Stimulated activated memory B cell treated with anti-CD40 and anti-IgM and Interleukin-4, amounts not matched to agents 10 μg/mL and 1 μg/mL and 100 μg/mL, for 72 hours (primary cell): ENCODE measurements at places on chromosomes 7 and 10.

DNA sequence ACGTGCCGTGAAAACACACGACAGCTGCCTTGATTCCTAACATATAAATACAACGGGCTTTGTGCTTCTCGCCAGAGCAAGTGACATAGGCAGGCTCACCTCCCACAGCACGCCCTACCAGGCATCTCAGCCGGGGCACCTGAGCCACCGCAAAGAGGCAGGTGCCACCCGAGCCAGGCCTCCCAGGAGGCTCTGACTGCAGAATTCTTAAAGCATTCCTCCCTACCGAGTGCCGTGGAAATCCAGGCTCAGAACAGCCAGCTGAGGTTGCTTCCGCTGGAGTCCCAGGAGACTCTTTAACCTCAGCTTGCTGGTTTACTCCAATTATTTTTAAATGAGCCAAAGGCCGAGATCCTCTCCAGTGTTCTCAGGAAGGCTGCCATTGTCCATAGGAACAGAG lies 206.5 kb downstream of the USP6NL start:
- ATAC-seq = no peak

DNA sequence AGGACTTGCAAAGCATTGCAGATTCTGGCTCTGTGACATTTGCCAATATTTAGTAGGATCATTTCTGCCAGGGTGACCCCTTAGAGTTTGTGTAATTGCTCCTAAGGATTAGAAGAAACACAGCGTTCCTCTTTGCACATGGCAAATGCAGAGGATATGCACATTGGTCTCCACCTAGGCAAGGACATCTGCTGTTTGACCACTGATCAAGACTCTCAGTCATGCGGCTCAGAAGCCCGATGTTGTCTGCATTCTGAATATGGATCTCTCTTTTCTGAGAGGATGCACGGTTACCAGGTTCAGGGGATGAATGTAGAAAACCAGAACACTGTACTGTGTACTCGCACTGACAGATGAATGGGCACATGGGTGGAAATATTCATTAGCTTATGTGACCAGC lies 180.6 kb upstream of the AGK start:
- no peak for ATAC-seq

GRCh38 chr7:22688084-22688483 lies 38.9 kb upstream of the IL6 start:
- ATAC-seq = no peak

GRCh38 chr7:128017460-128017859 lies 13.8 kb downstream of the LRRC4 start:
- no peak for ATAC-seq

DNA sequence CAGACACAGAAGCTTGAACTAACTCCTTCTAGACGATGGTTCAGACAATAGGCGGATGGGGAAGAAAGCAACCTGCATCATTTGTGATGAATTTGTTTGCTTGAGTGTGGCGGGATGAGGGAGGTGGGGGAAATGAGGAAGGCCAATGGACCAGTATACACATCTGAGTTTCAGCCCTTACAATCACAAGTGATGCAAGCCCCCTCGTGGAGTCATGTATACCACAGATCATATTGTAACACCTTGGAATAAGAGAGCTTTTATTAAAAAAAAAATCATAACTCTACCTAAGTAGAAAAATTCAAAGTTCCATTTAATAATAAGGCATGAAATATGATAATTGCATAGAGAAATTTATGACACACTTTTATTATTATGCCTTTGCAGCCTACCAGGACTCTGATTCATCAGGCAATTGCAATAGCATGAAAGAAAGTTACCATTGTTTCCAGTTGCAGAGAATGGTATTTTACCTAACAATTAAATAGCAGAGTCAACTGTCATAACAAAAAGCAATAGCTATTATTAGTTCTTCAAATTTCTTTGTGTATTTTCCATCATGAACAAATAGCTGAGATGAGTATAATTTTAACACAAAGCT lies 230.2 kb upstream of the AKR1E2 start:
- no peak for ATAC-seq

DNA sequence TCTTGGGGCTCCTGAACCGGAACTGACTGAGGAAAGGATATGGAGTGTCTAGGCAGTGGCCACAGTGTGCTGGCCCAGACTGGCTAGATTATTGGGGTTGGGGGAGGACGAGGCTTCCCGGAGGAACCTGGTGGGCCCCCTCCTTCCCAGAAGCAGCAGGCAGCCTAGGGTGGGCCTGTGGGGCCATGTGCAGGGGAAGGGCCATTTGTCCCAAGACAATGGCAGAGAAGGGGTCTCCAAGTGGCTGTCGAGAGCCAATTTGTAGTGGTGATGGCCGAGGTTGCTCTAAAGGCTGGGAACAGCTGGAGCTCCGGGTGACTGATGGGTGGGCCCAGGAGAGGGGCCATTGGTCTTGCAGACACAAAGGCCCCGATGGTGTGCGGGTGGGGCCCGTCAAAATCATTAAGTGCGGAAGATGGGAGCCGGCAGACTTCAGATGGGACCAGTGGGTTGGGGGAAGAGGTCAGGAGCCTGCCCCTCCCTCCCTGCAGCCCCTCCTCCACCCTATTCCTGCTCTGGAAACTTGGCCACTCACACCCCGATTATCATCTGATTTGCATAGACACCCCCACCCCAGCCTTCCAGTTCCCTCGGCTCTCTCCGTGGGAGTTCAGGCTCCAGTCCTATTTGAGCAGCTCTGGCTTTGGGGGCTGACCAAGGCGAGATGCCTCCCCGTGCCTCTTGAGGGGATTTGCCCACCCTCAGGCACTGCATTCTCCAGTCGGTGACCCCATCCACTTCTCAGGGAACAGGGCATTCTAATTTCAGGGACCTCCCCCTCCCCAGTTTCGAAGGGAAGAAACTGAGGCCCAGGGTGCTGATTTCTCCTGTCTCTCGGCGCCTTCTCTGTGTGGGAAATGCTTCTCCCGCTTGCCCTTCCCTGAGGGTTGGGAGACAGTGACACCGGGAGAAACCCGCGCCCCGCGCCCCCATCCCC lies 36.0 kb upstream of the PAX2 start:
- ATAC-seq = no peak

DNA sequence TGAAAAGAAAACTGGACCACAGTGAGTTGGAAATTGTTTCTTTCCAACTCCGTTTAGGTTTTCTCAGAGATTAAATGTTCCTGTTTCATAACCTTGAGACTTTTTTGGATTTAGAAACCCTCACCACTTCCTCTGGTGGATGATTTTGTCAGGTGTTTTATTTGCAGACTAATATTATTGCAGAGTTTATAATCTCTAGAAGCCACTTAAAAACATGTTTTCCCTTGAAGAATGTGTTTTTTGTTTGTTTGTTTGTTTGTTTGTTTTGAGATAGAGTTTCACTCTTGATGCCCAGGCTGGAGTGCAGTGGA lies 520 bp upstream of the MICU1 start:
- ATAC-seq = no peak
